ENCODE measurements at places on chromosomes 7 and 10.

- no peak for DNase-seq
These were observed 17.1 kb downstream of the IKZF1 start for GRCh38 chr7:50321487-50322067.

GRCh38 chr10:42962902-42963231 is 114.0 kb upstream of the RET start:
- no peak for DNase-seq

DNA sequence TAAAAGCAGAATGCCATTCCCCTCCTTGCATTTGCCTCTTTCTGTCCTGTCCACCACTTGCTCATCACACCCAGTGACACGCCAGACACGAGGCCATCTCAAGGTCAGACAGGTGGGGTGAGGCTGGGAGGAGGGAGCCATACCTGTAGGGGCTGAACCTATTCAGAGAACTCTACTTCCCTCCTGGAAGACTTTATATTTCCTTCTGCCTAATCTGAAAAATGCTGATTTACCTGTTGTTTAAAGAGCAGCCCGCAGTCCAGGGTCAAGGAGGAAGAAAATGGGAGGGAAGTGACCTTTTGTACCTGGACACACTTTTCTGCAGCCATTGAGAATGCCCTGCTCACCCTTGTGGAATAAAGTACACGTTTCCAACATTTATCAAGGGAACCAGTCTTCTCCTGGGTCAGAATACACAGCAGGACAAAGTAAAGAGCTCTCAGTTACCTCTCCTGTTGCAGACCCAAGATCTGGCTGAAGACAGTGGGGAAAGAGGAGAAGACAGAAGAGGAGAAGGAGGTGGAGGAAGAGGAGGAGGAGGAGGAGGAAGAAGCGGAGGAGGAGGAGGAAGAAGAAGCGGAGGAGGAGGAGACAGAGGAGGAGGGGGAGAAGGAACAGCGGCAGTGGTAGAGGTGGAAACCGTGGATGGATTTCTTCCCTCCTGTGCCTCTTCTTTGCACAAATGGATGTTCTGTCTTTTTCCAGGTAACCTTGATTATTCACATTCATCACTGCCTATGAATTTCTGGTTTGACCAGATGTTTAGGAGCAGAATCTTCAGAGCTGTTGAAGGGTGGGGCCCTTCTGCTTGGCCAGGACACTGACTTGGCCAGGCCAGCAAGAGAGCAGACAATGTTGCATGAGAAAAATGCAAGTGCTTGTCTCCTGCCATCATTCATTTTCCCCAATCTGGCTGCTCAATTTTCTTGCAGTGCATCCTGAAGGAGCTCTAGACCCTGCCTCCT is 1.2 kb upstream of the BLNK start:
- no peak for DNase-seq

DNA sequence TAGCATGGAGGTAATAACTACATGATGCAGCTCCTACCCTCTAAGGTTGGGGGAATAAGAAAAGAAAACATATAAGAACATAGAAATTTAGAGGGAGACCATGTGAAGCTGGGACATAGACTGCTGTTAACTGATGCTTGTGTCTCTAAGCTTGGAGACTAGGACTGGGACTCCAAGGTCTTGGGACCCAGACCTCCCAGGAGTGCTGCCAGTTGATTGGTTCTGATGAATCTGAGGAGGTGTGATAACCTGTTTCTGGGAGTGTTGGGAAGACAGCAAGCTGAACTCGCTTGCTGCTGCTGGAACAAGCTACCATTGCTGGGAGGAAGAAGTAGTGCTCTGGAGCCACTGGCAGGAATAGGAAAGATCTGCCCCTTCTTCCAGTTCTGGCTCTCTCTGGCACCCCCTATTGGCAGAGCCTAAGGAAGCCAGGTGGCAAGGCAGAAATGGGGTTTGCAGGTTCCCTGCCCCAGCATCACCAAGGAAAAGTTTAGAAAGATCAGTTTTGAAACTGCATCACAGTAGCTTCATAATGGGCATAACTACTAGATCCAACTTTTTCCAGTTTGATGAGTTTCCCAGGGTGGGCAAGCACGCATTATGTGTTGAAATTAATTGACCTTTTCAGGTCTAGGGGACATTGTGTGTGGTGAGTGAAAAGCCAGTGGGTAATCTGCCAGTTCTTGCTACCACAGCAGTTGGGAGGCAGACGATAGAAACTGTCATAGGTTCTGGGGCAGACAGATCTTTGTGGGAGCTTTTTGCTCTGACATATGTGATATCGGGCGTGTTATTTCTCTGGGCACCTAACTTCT is 140.7 kb downstream of the SND1 start:
- no peak for DNase-seq

DNA sequence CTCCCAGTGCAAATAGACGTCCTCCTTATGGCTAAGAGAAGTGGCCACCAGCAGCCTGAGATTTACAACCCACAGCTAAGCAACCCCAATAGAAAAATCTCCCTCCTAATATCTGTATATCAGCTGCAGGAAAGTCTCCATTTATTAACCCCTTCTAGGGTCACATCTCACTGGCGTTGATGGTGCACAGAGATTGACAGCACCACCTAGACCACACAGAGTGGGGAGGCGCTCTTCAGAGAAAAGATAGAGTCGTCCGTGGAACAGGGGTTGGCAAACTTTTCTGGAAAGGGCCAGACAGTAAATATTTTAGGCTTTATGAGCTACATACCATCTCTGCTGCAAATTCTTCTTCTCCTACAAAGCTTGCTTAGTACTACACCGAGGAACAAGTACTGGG is 60.0 kb downstream of the NAMPT start:
- DNase-seq: no peak

DNA sequence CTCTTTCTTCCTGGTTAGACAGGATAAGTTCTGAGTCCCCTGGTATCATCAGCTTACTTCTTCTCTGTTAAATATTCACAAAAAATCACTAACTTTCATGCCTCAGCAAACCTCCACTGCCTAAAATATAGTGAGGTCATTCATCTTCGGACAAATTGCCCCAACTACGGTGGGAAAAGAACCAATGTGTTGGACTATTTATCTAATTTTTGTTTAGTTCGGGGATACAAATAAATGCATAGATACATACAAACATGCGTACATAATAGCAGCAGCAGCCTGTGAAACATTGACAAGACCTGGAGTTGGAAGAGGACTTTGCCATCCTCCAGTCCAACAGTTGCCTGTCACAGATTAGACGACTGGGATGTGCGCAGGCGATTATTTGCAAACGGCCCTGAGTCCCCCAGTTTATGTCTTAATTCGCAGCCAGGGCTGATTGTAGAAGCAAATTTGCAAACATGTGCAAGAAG is 51.5 kb downstream of the EGFR start:
- DNase-seq: no peak

GRCh38 chr7:22051886-22052673 is 106.4 kb upstream of the CDCA7L start:
- no peak for DNase-seq

- no peak for DNase-seq
These were observed 440.3 kb downstream of the POM121L12 start for GRCh38 chr7:53475776-53476175.

GRCh38 chr10:10821926-10822325 is 195.7 kb upstream of the CELF2 start:
- no peak for DNase-seq

DNA sequence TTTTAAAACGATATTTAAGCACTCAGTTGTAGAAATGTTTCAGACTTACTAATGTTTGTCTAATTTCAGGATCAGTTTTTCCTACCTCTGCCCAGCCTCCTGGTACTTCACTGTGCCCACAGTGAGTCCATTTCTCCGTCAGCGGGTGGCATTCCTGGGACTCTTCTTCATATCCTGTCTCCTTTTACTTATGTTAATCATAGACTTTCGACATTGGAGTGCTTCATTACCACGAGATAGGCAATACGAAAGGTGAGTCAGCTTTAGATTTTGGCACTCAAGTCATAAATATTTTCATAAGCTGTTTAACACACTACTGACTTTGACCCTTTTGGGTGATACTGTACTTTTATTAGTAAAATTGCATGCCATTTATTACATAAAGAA is 2.1 kb downstream of the ENTPD7 start:
- peak; percentile 86 for DNase-seq

DNA sequence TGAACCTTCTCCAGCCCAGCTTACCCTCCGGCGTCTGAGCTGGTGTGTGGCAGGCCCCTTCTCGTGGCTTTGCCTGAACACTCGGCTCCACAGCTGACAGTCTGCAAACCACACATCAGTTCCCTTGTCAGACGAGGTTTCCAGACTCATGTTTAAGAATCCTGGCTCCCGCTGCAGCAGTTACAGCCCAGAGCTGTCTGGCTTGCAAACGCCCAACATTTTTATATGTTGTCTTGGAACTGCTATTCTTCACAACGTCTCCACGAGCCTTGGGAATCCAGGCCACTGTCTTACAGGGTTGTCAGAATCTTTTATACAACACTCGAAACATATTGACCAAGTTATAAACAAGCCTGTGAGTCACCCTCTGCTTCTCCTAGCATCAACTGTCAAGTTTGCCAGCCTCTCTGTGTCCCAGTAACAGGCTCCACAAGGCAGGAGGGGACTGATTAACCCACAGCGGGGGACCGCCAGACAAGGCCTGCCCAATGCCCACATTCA is 68.1 kb downstream of the TNS3 start:
- peak; percentile 78 for DNase-seq

GRCh38 chr7:42489299-42489698 is 252.3 kb upstream of the GLI3 start:
- no peak for DNase-seq

- DNase-seq: peak; percentile 60
These were observed 48.9 kb downstream of the DLG5 start for GRCh38 chr10:77877441-77878344.

DNA sequence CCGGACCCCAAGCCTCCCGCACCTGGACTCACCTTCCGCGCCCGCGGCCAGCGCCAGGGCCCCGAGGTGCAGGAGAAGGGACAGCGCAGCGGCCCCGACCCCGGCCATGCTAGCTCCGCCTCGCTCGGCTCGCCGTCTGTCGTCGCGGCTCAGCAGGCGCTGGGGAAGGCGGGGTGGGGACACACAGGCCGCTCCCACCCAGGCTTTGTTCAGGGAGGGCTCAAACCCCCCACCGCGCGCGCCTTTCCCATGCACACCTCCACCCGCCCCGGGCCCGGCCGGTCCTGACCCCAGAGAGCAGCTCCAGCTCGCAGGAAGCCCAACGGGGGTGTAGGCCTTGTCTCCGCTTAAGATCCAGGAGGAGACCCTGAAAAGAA is at the start of gene KCP:
Gene KCP, minus strand, starts transcription at position 141 of the 377 bp plus-strand sequence. Its CDS starts 33 bp downstream, at position 108.
- no peak for DNase-seq

DNA sequence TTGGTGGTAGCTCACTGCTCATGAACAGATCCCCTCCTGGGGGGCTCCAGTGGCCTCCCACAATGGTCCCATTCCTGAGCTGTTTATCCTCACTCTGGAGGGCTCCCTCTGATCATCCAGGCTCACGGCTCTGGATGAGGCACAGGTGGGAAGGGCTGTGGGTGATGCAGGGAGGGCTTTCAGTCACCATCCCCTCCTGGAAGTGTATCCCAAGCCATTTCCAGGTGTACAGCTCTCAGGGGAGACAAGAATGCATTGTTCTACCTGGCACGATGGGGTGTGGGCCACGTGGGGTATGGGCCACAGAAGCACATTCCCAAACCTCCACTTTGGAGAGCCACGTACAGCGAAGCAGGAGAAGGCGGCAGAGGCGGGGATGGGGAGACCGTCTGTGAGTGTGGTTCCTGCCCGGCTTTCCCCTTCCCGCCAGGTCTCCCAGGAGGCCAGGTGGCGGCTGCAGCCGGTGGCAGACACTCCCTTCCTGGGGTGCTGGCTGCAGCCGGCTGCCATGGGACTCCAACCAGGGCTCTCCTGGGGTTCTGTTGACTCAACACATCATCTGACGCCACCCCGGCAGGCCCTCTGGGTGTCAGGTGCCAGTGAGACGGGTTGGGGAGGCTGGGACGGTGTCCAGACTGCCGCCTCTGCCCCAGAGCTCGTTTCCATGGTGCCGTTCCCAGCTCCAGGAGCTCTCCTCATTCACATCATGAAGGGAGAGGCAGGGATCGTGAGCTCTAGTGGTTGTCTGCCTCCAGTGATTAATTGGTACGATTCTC is 169.7 kb upstream of the RHEB start:
- no peak for DNase-seq

DNA sequence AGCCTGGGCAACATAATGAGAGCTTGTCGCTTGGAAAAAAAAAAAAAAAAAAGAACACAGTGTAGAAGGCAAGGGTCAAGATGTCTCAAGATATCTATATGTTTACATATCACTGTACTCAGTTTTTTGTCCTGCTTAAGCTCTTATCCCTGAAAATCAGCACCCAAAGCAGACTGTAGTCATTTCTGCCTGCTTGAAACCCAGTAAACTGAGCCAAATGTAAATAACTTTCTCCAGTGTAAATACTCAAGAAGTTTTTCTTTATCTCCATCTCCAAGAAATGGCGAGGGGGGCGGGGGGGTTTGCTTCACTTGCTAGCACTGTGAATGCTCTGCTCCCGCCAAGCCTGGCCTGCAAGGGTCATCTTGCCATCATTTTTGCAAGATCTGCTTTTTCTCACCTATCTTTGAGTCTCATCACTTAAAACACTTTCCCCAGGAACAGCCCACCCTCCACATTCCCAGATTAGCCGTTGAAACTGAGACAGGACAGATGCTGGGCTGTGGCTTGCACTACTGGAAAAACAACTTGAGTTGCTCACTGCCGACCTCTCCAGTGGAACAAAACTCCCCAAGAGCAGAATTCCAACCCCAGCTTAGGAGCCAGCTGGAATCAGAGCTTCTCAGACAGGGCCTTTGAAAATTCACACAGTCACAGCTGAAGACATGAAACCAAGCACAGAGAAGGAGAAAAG is 54.6 kb downstream of the AFAP1L2 start:
- DNase-seq: no peak

DNA sequence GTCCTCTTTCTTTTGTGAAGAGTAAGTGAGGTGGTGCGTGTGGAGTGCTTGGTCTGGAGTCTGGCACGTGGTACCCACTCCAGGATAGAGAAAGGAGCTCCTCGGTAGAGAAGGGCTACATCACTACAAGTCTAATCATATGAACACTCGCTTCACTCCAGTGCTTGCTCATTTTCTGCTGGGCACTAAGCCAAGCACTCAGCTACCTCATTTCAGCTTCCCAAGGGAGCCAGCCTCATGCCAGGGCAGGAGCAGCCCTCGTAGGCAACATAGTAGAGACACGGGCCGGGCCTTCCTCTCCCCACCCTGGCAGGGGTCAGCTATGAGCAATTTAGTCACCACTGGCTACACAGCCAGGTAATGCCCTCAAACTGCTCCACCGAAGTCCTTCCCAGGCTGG is 11.4 kb upstream of the HSPA12A start:
- DNase-seq: no peak

- peak; percentile 33 for DNase-seq
These were observed 1.2 kb downstream of the DLG5 start for GRCh38 chr10:77925410-77925794.

GRCh38 chr7:45026984-45027773 is 27.2 kb downstream of the CCM2 start:
- no peak for DNase-seq

- no peak for DNase-seq
These were observed 149.7 kb downstream of the OAT start for GRCh38 chr10:124268976-124269375.

DNA sequence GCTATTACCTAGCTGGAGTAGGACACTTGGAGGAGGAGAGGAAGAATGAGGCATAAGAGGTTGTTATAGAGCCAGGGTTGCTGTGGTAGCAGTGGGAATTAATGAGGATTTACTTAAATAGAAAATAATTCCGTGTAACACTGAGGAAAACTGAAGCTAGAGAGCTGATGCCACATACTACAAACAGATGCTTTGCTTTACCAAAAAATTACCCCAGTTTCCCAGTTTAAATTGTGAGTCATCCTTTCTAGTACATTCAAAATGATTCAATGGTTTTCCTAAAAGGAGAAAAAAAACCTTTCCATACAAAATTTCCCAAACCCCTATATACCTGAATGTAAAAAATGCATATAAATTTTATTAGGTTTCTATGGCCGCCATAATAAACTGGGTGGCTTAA is 58.3 kb downstream of the ZNF518A start:
- DNase-seq: peak; percentile 22

Measured in fibroblast of gingiva (primary cell).